Hematopoietic multipotent progenitor cell treated with erythropoietin and hydrocortisone succinate and interleukin-3 and kit ligand, for 6 days (in vitro differentiated cells): ENCODE measurements at places on chromosomes 13 and 19.

DNA sequence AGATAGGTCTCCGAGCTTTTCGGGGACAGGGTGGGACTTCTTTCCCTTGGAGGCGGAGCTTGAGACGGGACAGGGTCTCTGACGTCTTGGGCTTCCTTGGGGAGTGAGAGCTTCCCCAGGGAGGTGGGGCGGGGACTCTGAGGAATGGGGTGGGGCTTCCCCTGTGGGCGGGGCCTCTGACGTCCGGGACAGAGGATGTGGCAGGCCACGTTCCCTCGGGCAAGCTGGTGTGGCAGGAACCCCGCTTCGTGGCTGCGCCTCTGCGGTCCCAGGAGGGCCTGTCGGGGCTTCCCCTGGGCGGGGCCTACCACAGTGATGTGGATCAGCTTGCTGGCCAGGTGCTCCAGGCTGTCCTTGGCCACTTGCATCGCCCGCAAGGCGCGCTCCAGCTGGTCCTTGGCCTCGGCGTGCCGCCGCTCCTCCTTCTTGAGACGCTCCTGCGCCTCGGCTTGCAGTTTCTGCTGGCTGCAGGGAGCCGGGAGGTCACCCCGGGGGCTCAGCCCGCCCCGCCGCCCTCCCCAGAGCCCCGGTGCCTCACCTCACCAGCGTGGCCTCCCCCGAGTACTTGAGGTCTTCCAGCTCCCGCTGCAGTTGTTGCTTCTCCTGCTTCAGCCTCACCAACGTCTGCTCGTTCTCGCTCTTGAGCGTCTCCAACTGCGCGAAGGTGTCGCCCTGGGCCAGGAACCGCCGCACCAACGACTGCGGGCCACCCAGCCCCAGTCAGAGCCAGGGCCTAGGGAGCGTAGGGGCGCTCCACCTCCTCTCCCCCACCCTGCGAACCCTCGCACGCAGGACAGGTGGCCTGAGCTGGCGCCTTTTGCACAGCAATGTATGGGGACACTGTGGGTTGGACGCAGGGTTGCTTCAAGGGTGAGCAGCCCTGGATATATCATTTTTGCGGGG is 3.3 kb upstream of the RGL3 start:
- DNase-seq = peak; percentile 61

- no peak for DNase-seq
Observed at GRCh38 chr19:2805261-2805900, 14.3 kb upstream of the ZNF554 start.

GRCh38 chr13:33918199-33918932 is 100.4 kb downstream of the RFC3 start:
- no peak for DNase-seq

DNA sequence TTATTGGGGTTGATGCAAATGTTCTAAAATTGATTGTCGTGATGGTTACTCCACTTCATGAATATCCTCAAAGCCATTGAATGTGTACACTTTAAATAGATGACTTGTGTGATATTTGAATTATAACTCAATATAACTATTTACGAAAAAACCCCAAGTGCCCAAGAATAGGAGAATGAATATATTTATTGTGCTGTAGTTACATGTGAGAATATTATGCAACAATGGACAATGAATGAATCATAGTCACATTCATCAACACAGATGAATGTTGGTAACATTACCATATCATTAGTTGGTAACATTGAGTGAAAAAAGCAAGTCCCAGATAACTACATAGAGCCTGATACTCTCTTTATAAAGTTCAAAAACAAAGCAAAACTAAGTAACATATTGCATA is 127.8 kb upstream of the UBL3 start:
- DNase-seq = no peak

DNA sequence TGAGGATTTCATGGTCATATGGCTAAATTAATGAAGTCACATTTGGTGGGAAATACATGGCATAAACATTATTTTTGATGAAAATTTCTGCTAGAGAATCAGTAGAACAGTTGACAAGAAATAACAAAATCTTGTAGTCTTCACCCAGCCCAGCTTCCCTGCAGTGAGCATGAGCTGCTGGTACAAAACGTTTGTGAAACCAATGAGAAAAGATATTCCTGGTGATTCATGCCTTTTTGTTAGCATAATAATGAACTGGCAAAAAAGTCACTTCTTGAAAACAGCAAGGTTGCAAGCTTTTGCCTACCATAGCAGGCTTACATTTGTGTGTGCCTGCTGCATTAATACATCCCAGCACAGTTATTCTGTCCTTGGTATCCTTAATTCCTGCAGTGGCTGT is 475.9 kb upstream of the HTR2A start:
- DNase-seq = no peak

- no peak for DNase-seq
Observed at GRCh38 chr19:50204811-50205675, 1.6 kb downstream of the MYH14 start.

DNA sequence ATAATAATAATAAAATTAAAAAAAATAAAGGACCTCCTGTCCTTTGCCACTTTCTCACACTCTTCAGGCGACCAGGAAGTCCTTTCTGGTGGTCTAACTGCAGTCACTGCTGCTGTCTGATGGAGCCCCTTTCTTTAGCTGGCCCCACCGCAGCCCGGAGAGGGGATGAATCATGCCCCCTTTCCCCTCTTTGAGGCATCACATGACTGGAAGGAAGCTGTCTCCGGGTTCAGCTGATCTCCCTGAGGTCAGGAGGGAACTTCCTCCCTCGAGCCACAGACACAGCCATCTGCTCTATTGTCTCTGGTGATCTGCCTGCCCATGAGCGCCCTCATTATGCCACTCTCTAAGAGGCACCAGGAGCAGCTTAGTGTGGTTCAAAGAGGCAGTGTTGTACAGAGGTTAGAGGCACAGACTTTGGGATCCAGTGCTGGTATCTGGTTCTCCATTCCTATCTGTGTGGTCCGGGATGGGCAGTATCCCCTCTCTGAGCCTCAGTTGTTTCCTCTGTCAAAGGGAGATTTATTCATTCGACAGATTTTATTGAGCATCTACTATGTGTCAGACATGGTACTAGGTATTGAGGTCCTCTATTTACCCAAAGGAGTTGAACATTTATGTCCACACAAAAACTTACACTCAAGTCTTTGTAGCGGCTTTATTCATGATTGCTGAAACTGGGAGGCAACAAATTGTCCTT is 30.0 kb downstream of the VAV1 start:
- peak; percentile 91 for DNase-seq

- DNase-seq = no peak
Observed at GRCh38 chr13:107960301-107960700, 255.0 kb downstream of the LIG4 start.

DNA sequence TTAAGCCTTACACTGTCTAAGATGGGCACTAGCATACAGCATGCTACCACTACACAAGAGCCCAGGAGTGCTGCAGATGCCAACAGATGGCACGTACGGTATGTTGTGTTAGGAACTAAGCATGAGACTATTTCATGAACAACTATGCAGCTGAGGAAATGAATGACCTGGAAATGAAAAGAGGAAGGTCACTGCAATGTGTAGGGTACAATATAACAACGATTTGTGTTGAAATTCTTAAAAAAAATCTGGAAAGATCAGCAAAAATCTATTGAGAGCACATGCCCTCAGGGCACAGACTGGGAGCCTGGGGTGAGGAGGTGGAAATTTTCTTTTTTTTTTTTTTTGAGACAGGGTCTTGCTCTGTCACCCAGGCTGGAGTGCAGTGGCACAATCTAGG is 14.4 kb downstream of the HAUS8 start:
- DNase-seq = no peak

GRCh38 chr13:28609926-28610325 is 49.0 kb upstream of the POMP start:
- DNase-seq = no peak

- DNase-seq = no peak
Observed at GRCh38 chr19:39582442-39582841, 19.9 kb upstream of the LGALS13 start.

DNA sequence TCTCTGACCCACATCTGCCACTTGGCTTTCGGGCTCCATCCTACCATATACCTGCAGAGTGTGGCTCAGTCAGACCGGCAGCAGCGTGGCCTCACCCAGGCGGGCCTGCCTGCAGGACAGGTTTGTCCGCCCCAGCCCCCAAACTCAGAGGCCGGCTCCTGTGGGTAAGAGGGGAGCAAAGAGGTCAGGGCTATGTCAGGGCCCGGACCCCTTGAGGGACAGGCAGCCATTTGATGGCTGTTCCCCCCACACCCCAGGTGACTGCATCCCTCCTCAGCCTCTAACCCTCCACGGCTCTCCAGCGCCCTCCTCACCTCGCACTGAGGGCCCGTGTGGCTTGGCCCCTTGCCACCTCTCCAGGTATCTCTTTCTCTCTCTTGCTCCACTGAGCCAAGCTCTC is 12.3 kb upstream of the ZBTB32 start:
- no peak for DNase-seq

DNA sequence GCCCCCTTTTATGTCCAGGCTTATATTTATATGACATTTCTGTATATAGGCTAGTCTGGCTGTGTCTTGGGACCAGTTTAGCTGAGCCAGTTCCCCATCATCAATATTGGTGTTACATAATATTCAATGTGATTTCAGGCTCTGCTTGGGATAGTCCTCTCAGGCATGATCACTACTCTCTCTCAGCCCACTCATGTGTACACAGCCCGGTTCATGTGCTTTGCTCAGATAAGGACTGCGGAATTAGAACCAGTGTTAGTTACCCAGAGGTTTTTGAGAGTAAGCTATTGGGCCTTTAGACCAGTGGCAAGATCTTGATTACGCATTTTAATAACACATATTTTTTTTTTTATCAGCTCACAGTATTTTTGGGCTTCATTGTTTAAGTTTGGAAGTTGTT is 219.9 kb downstream of the GPC5 start:
- DNase-seq = no peak

GRCh38 chr19:48568345-48568886 is 16.4 kb downstream of the SULT2B1 start:
- DNase-seq = peak; percentile 60

- no peak for DNase-seq
Observed at GRCh38 chr13:111852725-111853518, 214.0 kb upstream of the SOX1 start.

GRCh38 chr13:80783926-80784565 is 443.1 kb upstream of the SPRY2 start:
- DNase-seq = no peak
